ENCODE measurements at places on chromosomes 3 and 15. TPM values are rescaled to one million over a fixed set of nuclear protein-coding genes. Genes with fewer than 3 reads are reported as not detected.

Gene HOMER2
- 11.6 TPM for total RNA-seq

Gene TMCC1
- total RNA-seq = 25.0 TPM

Gene DAZL
- not detected for total RNA-seq

Gene ARHGAP31
- total RNA-seq = 41.5 TPM

DNA sequence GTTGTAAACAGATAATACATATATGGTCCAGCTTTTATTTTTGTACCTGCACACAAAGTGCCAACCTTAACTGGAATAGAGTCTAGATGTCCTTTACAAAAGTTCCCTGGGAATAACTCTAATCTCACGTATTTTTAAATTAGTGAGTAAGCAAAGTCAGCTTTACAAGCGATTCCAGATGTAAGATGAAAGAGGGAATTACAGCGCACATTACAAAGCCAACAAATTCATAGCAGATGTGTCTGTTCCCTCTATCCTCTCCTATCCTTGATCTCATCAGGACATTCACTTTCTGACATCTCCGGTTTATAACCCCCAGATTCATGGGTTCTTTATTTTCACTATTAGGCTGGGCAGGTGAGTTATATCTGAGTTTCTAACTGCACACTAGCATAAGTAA, 406.8 kb upstream of the ZNF385D start:
- H3K36me3 ChIP-seq = no peaks in the 10 kb centered on the region
- H3K4me3 ChIP-seq = no peak overlapping the region
- H3K27me3 ChIP-seq = no peaks in the 10 kb centered on the region
- DNase-seq = no peak
- no peaks in the 10 kb centered on the region for H3K4me1 ChIP-seq

- no peak for DNase-seq
- H3K36me3 ChIP-seq = no peaks in the 10 kb centered on the region
- peaks cover 23% of the 10 kb centered on the region for H3K4me1 ChIP-seq
- H3K4me3 ChIP-seq = no peak overlapping the region
- H3K27ac ChIP-seq = no peak overlapping the region
Observed at GRCh38 chr15:36335224-36335623, 244.2 kb upstream of the CDIN1 start.

DNA sequence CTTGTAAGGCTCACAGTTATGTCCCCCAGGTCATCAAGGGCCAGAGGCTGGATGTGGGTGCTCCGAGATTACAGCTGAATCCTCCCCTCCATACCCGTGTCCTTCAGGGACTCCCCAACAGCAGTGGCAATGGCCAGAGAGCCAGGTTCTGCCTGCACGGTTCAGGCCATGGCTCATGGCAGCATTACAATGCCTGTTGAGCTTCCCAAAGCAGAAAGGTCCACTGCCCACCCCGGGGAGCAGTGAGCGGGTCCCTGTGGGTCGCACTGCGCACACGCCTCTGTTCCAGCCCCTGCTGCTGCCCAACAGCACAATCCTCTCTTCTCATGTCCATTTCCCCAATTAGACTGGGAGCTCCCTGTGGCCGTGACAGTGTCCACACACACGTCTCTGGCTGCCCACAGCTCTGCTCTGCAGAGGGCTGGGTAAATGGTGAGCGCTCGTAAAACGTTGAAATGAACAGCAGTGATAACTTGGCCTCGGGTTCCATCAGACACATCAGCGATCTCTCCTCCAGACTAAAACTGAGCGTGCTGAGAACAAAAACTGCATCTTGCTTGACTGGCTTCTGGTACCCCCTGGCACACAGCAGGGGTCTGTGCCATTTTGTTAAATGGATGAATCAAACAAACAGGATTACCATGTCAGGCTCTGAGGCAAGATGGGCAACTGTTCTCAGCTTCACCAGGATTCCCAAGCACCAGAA, 80.4 kb downstream of the VGLL4 start:
- peak; percentile 75 for DNase-seq
- H3K36me3 ChIP-seq = peaks cover 62% of the 10 kb centered on the region
- H3K27me3 ChIP-seq = no peaks in the 10 kb centered on the region
- no peak overlapping the region for H3K4me3 ChIP-seq
- H3K27ac ChIP-seq = no peak overlapping the region

DNA sequence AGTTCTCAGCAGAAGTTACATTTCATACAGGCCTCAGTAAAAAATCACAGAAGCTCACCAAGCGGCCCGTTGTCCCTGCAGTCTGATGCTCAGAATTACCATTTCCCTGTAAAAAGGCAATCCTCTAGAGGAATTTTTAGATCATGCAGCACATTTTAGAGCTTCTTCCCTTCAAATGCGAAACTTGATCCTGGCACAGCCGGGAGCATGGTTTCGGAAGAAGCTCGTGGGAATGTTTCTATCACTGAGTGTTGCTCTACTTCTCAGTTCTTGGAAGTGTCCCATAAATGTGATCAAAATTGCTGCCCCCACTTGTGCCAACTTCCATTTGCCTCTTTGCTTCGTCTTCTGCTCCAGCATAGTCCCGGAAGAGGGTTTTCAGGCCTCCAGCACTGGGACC, 3.8 kb upstream of the H1-8 start:
- H3K4me3 ChIP-seq = no peak overlapping the region
- H3K27me3 ChIP-seq = no peaks in the 10 kb centered on the region
- no peaks in the 10 kb centered on the region for H3K36me3 ChIP-seq
- no peaks in the 10 kb centered on the region for H3K4me1 ChIP-seq

DNA sequence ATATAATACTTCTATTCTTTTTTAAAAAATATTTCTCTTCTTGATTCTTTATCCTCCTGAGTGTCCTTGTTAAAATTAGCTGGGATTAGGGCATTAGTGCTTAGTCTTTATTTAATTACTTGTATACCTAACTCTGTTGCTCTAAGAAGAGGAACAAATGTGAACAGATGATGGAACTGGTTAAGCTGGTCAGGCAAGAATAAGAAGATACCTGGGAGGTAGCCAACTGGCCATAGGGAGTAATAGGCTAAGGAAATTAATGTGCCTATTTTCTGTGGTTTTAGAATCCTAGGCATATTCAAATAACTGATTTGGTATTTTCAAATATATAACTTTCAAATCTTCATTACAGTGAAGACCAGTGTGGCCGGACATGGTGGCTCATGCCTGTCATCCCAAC, 54.4 kb downstream of the EIF3J start:
- H3K27me3 ChIP-seq = no peaks in the 10 kb centered on the region
- DNase-seq = no peak
- no peak overlapping the region for H3K27ac ChIP-seq

DNA sequence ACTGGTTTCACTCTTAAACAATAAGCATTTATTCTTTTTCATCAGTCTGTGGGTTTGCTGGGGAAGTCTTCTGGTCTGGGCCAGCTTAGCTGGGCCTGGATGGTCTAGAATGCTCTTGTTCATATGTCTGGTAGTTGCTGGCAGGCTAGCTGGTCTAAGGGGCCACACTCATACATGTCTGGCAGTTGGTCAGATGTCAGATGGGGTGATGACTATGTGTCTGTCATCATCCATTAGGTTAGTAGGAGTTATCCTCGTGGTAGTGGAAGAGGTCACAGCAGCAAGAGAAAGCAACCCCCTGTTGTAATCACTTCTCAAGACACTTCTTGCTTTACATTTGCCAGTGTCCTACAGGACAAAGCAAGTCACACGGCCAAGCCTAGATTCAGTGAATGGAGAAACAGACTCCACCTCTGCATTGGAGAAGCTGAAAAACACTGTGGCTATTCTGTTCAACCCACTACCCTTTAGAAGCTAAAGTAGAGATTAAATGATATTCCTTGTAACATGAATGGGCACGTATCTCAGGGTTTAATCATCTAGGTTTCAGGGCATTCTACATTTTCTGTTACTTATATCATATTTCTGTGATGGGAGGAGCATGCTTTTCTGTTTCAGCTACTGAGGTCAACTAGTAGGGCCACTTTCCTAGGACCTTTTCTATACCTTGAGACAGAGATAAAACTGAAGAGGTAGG, 5.5 kb upstream of the ARID3B start:
- peaks cover 35% of the 10 kb centered on the region for H3K4me1 ChIP-seq
- no peak for DNase-seq
- H3K27me3 ChIP-seq = no peaks in the 10 kb centered on the region
- no peaks in the 10 kb centered on the region for H3K36me3 ChIP-seq

- no peak overlapping the region for H3K27ac ChIP-seq
- H3K36me3 ChIP-seq = no peaks in the 10 kb centered on the region
- no peak overlapping the region for H3K4me3 ChIP-seq
- H3K27me3 ChIP-seq = no peaks in the 10 kb centered on the region
- peaks cover under 1% of the 10 kb centered on the region for H3K4me1 ChIP-seq
Observed at GRCh38 chr15:88448991-88449461, 18.2 kb downstream of the MRPL46 start.

GRCh38 chr3:192825657-192826200, 91.9 kb downstream of the MB21D2 start:
- no peak overlapping the region for H3K4me3 ChIP-seq
- H3K27ac ChIP-seq = no peak overlapping the region
- no peaks in the 10 kb centered on the region for H3K36me3 ChIP-seq
- H3K4me1 ChIP-seq = peaks cover 17% of the 10 kb centered on the region
- no peaks in the 10 kb centered on the region for H3K27me3 ChIP-seq

DNA sequence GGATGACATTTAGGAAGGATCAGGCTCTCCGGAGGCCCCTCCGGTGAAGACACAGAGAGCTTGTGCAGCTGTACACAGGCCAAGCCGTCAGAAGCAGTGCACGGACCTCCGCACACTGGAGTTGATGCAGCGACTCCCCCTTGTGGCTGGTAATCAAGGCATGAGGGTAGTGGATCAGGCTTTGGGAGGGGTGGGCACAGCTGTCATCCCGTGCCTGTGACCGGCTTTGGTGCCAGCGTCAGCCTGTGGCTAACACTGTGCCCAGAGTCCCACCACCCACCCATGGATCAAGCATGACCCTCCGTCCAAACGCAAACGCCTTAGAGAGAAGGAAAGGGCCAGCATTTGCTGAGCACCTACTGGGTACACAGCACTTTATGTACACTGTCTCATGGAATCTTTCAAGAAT, 8.2 kb upstream of the GRIP2 start:
- H3K36me3 ChIP-seq = no peaks in the 10 kb centered on the region
- no peak overlapping the region for H3K27ac ChIP-seq
- peaks cover 27% of the 10 kb centered on the region for H3K27me3 ChIP-seq
- peak; percentile 98 for DNase-seq

DNA sequence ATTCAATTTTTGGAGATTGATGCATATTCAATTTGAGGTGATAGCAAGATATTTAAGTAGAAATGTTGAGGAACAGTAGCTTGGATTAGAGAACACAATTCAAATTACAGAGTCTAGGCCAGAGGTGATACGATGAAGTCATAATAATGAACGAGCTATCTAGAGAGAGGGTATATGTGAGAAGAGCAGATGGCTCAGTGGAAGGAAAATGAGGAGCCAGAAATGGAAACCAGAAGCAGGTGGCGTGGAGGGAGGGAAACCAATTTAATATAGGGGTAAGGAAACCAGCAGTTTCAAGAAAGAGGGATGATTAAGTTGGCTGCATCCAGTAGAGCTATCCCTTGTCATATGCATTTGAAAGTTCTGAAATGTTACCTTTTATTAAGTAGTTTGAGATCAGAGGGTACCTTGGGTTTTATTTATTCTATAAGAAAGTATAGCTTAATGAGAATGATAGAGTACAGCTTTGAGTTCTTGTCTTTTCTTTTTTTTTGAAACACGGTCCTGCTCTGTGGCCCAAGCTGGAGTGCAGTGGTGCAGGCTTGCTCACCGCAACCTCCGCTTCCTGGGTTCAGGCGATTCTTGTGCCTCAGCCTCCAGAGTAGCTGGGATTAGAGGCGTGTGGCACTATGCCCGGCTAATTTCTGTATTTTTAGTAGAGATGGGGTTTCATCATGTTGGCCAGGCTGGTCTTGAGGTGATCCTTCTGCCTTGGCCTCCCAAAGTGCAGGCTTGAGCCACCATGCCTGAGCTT, 22.1 kb downstream of the NCK1 start:
- no peaks in the 10 kb centered on the region for H3K27me3 ChIP-seq
- no peaks in the 10 kb centered on the region for H3K36me3 ChIP-seq
- no peak overlapping the region for H3K4me3 ChIP-seq

DNA sequence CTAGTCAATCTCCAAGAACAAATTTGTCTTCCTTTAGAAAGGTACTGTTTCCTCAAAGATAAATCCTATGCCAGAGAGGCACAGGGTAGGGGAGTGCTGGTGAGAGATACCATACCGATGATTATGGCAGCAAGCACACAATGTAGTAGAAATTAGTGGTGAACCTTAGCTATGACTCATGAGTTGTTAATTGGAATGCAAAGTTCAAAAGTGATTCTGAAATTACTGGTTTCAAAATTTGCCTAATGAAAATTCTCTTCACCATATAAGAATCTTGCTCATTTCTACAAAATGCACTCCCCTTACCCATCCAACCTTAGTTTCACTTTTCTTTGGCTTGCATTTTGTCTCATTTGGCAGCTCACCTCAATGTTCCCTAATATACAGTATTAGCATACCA, 139.5 kb upstream of the SLC2A2 start:
- no peaks in the 10 kb centered on the region for H3K36me3 ChIP-seq
- no peak overlapping the region for H3K27ac ChIP-seq
- peaks cover 7% of the 10 kb centered on the region for H3K4me1 ChIP-seq
- no peak overlapping the region for H3K4me3 ChIP-seq
- DNase-seq = no peak
- no peaks in the 10 kb centered on the region for H3K27me3 ChIP-seq

GRCh38 chr3:173789530-173790162, 392.1 kb downstream of the NLGN1 start:
- H3K27me3 ChIP-seq = no peaks in the 10 kb centered on the region
- H3K36me3 ChIP-seq = no peaks in the 10 kb centered on the region
- no peak overlapping the region for H3K27ac ChIP-seq
- H3K4me3 ChIP-seq = no peak overlapping the region
- no peaks in the 10 kb centered on the region for H3K4me1 ChIP-seq

DNA sequence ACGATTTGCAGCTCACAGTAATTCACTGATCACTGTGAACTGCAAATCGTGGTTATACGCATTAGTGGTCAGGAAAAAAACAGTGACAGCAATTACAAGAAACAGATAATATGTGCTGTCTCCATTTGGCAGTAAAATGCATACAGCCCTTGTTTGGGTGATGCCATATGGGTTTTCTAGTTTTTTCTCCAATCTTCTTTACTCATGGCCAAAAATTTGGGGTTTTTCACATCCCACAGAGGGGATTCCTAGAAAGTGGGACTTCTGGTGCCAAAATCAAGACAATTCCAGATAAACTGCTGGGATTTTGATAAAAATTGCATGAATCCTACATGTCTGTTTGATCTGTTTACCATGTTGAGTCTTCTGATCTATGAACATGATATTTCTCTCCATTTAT, 15.6 kb downstream of the NDN start:
- no peak overlapping the region for H3K4me3 ChIP-seq
- no peak overlapping the region for H3K27ac ChIP-seq
- no peak for DNase-seq
- H3K4me1 ChIP-seq = no peaks in the 10 kb centered on the region
- H3K36me3 ChIP-seq = no peaks in the 10 kb centered on the region

GRCh38 chr3:85912980-85913379, 954.2 kb downstream of the CADM2 start:
- no peaks in the 10 kb centered on the region for H3K27me3 ChIP-seq
- H3K4me1 ChIP-seq = no peaks in the 10 kb centered on the region
- H3K36me3 ChIP-seq = no peaks in the 10 kb centered on the region
- DNase-seq = no peak
- no peak overlapping the region for H3K27ac ChIP-seq
- H3K4me3 ChIP-seq = no peak overlapping the region

All from osteoblast (primary cell).